ENCODE measurements at places on chromosomes 3 and 15. TPM values are rescaled to one million over a fixed set of nuclear protein-coding genes. Genes with fewer than 3 reads are reported as not detected.

- peak overlapping the region; percentile 97 for H3K4me3 ChIP-seq
- peaks cover 32% of the 10 kb centered on the region for H3K4me1 ChIP-seq
Observed at GRCh38 chr3:186782542-186783057, 777 bp upstream of the EIF4A2 start.

- H3K4me1 ChIP-seq, result no peaks in the 10 kb centered on the region
- DNase-seq, result peak; percentile 37
- peaks cover 4% of the 10 kb centered on the region for H3K27me3 ChIP-seq
- H3K36me3 ChIP-seq, result no peaks in the 10 kb centered on the region
- no peak overlapping the region for H3K27ac ChIP-seq
Observed at GRCh38 chr15:26260517-26261133, 397.5 kb upstream of the ATP10A start.

GRCh38 chr3:32095431-32095830 lies 11.0 kb upstream of the GPD1L start:
- H3K27ac ChIP-seq, result no peak overlapping the region
- no peak for DNase-seq
- no peak overlapping the region for H3K4me3 ChIP-seq

- no peak overlapping the region for H3K27ac ChIP-seq
- H3K4me1 ChIP-seq, result peaks cover 20% of the 10 kb centered on the region
- DNase-seq, result peak; percentile 61
- H3K27me3 ChIP-seq, result no peaks in the 10 kb centered on the region
- no peak overlapping the region for H3K4me3 ChIP-seq
Observed at GRCh38 chr3:67384760-67385397, 269.5 kb downstream of the SUCLG2 start.

DNA sequence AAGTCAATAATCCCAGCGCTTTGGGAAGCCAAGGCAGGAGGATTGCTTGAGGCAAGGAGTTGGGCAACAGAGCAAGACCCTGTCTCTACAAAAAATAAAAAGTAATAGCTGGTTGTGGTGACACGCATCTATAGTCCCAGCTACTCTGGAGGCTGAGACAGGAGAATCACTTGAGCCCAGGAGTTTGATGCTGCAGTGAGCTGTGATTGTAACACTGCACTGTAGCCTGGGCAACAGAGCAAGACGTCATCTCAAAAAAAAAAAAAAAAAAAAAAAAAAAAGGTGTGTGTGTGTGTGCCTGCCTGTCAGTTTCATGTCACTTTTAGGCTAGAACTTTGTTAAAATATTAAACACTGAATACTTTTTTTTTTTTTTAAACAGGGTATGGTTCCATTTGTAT lies 28.4 kb downstream of the DNAJC19 start:
- H3K4me1 ChIP-seq, result peaks cover 15% of the 10 kb centered on the region
- no peaks in the 10 kb centered on the region for H3K27me3 ChIP-seq
- peaks cover 50% of the 10 kb centered on the region for H3K36me3 ChIP-seq
- DNase-seq, result no peak

The CCDC174 gene
- 16.6 TPM for total RNA-seq

GRCh38 chr3:148400754-148401153 lies 296.9 kb upstream of the AGTR1 start:
- H3K27me3 ChIP-seq, result no peaks in the 10 kb centered on the region
- H3K27ac ChIP-seq, result no peak overlapping the region
- H3K36me3 ChIP-seq, result no peaks in the 10 kb centered on the region
- H3K4me1 ChIP-seq, result no peaks in the 10 kb centered on the region
- no peak overlapping the region for H3K4me3 ChIP-seq

- DNase-seq, result no peak
- H3K27me3 ChIP-seq, result no peaks in the 10 kb centered on the region
- H3K36me3 ChIP-seq, result no peaks in the 10 kb centered on the region
Observed at GRCh38 chr3:46673151-46674030, 20.1 kb downstream of the ALS2CL start.

The NDN gene
- total RNA-seq, result 1.3 TPM

DNA sequence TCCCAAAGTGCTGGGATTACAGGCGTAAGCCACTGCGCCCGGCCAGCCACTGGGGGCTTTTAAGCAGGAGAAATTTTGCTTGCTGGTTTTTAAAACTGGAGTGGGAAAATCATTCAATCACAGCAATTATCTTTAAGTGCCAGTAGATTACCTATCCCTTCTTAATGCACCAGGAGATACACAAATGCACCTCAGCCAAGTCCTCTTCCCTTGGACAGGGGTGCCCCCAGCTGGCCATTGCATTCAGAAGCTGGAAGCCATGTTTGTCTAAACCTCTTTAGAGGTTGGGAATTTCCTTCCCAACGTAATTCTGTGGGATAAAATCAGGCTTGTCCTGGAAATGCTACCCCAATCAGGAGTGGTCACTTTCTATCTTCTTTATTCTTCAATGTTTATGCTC lies 26.6 kb downstream of the MIX23 start:
- no peak overlapping the region for H3K4me3 ChIP-seq
- no peak overlapping the region for H3K27ac ChIP-seq
- no peaks in the 10 kb centered on the region for H3K4me1 ChIP-seq
- H3K27me3 ChIP-seq, result no peaks in the 10 kb centered on the region
- peak; percentile 54 for DNase-seq
- H3K36me3 ChIP-seq, result peaks cover 12% of the 10 kb centered on the region

DNA sequence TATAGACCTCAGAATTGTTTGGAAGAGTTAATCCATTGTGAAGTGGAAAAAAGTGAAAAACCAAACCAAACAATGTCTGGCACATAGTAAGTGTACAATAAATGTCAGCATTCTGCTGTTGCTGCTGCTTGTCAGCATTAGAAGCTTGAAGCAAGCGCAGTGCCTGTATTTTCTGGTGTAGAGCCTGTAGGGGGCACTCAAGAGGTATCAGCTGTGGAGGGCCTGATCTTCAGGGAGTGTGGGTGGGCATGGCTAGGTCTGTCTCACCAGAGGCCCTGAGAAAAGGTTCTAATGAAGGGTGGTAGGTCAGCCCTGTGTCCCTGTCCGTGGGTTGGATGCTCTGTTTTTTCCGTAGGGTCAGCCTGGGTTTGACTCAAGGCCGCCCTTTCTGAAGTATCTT lies 3.6 kb downstream of the ADAMTSL3 start:
- no peaks in the 10 kb centered on the region for H3K36me3 ChIP-seq
- DNase-seq, result no peak
- H3K4me3 ChIP-seq, result no peak overlapping the region
- H3K27me3 ChIP-seq, result peaks cover 16% of the 10 kb centered on the region
- no peaks in the 10 kb centered on the region for H3K4me1 ChIP-seq
- H3K27ac ChIP-seq, result no peak overlapping the region

The PROK2 gene
- 0.26 TPM for total RNA-seq

- H3K27ac ChIP-seq, result no peak overlapping the region
- no peak for DNase-seq
- H3K27me3 ChIP-seq, result no peaks in the 10 kb centered on the region
- no peak overlapping the region for H3K4me3 ChIP-seq
Observed at GRCh38 chr3:36736301-36736700, 28.1 kb downstream of the DCLK3 start.

DNA sequence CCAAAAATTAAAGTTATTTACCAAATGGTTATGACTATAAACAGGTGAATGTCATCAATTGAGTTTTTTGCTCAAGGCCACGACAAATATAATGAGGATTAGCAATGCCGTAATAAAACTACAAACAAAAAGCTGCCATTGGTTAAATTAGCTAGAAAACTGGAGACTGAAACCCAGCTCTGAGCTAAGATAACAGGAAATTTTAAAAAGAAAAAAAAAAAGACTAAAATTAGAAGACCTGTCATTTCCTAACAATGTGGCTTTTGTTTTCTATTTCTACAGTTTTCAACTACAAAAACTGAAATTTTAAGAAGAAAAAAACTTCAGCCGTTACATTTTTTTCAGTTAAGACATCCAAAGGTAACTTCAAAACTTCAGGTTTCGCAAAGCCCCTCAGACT lies 9.7 kb downstream of the SLC12A6 start:
- peak overlapping the region; percentile 30 for H3K27ac ChIP-seq
- no peaks in the 10 kb centered on the region for H3K36me3 ChIP-seq
- peaks cover 62% of the 10 kb centered on the region for H3K4me1 ChIP-seq

GRCh38 chr3:139466360-139466759 lies 10.0 kb downstream of the RBP2 start:
- no peak overlapping the region for H3K4me3 ChIP-seq
- no peaks in the 10 kb centered on the region for H3K36me3 ChIP-seq
- H3K27ac ChIP-seq, result no peak overlapping the region
- H3K4me1 ChIP-seq, result no peaks in the 10 kb centered on the region
- DNase-seq, result no peak

The PAQR9 gene
- total RNA-seq, result not detected

GRCh38 chr3:65861718-65862117 lies 177.0 kb downstream of the MAGI1 start:
- no peaks in the 10 kb centered on the region for H3K36me3 ChIP-seq
- H3K4me3 ChIP-seq, result no peak overlapping the region
- DNase-seq, result no peak
- H3K27ac ChIP-seq, result no peak overlapping the region

DNA sequence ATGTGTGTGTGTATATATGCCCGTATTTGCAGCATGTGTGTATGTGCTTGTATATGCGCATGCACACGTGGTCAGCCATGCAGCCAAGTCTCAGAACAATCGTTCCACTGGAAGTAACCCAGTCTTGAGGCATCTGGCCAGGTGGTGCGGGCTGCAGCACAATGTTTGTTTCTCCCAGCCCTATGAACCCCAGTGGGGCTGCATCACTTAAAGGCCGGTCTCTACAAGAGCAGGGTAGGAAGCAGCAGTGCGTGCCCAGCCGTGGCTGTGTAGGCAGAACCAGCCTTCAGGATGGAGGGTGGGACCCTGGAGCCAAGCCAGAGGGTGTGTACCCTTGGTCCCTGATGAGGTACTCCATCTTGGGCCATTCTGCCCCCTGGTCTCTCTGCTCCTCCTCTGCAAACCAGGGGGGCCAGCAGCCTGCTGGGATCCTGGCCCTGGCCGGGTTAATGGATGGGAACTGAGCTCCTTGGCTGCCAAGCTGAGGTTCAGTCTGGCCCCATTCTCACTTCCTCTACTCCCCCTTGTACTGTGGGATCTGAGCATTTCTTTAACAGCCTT lies 11.8 kb downstream of the KLF13 start:
- H3K27me3 ChIP-seq, result no peaks in the 10 kb centered on the region
- H3K4me1 ChIP-seq, result peaks cover 98% of the 10 kb centered on the region
- H3K36me3 ChIP-seq, result peaks cover 1% of the 10 kb centered on the region
- H3K4me3 ChIP-seq, result peak overlapping the region; percentile 35
- no peak for DNase-seq

GRCh38 chr3:44136421-44136820 lies 105.3 kb upstream of the TOPAZ1 start:
- DNase-seq, result no peak
- H3K4me1 ChIP-seq, result no peaks in the 10 kb centered on the region
- H3K36me3 ChIP-seq, result no peaks in the 10 kb centered on the region

The GXYLT2 gene
- total RNA-seq, result not detected

The LMCD1 gene
- 3.8 TPM for total RNA-seq

GRCh38 chr15:79008659-79009058 lies 63.8 kb upstream of the CTSH start:
- H3K36me3 ChIP-seq, result no peaks in the 10 kb centered on the region
- DNase-seq, result no peak
- no peak overlapping the region for H3K4me3 ChIP-seq
- peaks cover 2% of the 10 kb centered on the region for H3K27me3 ChIP-seq
- H3K4me1 ChIP-seq, result peaks cover 8% of the 10 kb centered on the region

DNA sequence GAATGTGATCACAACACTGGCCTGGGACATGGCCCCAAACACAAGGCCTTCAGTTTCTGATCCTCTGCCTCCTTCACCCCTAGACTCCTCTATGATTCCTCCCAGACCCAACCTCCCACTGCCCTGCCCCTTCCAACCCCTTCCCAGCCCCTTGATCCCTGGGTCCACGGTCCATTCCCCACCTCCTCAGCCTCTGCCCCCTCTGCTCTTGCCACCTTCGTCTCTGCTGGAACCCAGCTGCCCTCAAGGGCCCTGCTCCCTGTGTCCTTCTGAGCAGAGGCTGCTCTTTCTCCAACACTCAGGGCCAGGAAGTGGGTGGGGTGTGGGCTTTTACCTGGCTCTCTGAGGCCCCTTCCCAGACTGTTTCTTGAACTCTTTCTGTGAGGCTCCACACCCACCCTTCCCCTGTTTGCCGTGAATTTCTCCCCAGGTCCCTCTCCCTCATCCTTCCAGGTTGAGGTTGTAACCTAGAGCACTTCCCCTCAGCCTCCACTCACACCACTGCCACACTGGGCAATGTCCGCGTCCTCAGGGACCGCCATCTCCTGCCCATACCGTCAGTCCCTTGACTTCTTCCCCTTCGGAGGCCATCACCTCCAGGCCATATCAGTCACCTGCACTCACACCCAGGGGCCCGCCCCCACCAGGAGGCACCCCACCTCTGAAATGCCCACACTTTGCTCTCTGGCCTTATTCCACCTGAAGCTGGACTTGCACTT lies 18.7 kb upstream of the SLCO2A1 start:
- H3K4me1 ChIP-seq, result no peaks in the 10 kb centered on the region
- H3K4me3 ChIP-seq, result no peak overlapping the region
- DNase-seq, result no peak
- H3K27ac ChIP-seq, result no peak overlapping the region
- no peaks in the 10 kb centered on the region for H3K36me3 ChIP-seq
